ENCODE measurements at places on chromosomes 1 and 21.

- no peak for DNase-seq
Measured at GRCh38 chr1:55170426-55170825, 44.7 kb downstream of the USP24 start.

- no peak for DNase-seq
Measured at GRCh38 chr1:156320560-156320959, 17.5 kb downstream of the CCT3 start.

- no peak for DNase-seq
Measured at GRCh38 chr21:46000731-46001641, 19.4 kb downstream of the COL6A1 start.

DNA sequence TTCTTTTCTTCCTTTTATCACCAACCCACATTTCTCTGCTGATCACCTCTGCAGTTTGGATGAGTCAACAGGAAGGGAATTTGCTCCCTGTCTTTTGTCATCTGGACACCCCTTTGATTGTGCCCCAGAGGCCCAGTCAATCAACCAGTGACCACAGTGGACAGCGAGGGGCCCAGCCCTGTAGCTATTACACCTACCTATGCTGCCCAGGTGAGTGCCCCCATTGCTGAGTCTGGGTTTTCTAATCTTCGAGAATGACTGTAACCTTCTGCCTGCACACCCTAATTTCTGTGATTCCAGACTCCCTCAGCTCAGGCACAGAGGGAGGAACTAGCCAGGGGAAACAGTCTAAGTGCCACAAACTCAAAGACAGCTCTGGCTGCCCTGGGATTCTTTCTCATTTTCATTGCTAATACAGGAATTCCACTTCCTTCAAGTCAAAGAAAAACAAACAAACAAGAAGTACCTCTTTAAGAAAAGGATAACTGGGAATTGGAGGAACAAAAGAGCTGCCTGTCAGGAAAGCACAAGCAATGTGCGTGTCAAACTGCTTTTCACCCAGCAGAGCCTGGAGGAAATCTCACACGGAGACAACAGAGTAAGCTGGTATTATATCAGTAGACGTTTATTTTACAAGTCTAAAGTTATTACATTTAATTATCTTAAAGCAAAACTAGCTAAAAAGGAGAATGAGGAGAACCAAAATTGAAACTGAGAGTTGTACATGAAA lies 311.1 kb downstream of the AJAP1 start:
- no peak for DNase-seq

- peak; percentile 53 for DNase-seq
Measured at GRCh38 chr1:212671342-212672031, 28.2 kb downstream of the BATF3 start.

DNA sequence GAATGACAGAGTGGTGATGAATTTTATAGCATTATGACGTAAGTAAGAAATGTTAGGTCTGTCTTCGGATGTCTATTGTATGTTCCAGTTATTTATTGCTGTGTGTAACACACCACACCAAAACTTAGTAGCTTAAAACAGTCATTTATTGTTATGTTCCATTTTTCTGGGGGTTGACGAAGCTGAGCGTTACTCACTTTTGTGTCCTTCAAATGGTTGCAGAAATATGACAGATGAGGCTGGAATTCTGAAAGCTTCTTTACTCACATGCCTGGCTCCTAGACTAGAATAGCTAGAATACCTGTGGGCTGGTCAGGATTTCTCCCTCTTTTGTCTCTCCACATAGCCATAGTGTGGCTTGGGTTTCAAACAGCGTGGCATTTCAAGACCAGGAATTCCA lies 62.1 kb upstream of the S1PR1 start:
- DNase-seq = peak; percentile 75
